ENCODE measurements at places on chromosomes 16 and 17.

- no peak for DNase-seq
These were observed 38.7 kb upstream of the RHBDL3 start for GRCh38 chr17:32226886-32227285.

- no peak for DNase-seq
These were observed 802 bp downstream of the SETD6 start for GRCh38 chr16:58515871-58516767.

DNA sequence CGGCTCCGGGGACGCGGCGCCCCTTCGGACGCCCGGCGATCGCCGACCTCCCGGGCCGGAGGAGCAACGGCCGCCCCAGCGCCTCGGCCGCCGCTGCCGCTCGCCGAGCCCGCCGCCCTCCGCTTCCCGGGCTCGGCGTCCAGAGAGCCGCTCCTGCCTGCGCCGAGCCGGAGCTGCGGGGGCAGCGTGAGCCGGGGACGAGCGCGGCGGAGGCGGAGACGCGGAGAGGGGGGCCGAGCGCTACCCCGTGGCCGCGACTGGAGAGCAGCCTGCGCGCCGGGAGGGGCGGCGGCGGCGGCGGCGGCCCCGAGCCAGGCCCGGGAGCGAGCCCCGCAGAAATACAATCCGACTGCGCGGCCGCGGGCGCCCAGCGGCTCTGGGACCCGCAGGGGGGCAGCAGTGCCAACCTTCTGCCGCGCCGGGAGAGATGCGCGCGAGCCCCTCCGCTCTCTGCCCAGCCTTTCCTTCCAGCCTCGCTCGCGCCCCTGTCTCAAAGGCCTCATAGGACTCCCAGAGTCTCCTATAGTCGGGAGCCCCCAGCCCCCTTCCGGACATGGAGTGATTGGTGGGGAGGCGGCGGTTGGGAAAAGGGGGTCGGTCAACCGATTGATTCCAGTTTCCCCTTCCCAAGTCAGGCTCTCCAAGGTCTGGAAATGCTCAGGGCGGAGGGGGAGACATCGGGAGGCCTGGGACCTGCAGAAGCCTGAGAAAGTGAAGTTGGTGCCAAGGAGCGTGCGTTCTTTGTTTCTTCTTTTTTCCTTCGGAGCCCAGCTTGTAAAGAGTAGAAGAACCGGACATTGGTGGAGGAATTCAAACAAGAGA, 1.0 kb upstream of the SDK2 start:
- DNase-seq = no peak

DNA sequence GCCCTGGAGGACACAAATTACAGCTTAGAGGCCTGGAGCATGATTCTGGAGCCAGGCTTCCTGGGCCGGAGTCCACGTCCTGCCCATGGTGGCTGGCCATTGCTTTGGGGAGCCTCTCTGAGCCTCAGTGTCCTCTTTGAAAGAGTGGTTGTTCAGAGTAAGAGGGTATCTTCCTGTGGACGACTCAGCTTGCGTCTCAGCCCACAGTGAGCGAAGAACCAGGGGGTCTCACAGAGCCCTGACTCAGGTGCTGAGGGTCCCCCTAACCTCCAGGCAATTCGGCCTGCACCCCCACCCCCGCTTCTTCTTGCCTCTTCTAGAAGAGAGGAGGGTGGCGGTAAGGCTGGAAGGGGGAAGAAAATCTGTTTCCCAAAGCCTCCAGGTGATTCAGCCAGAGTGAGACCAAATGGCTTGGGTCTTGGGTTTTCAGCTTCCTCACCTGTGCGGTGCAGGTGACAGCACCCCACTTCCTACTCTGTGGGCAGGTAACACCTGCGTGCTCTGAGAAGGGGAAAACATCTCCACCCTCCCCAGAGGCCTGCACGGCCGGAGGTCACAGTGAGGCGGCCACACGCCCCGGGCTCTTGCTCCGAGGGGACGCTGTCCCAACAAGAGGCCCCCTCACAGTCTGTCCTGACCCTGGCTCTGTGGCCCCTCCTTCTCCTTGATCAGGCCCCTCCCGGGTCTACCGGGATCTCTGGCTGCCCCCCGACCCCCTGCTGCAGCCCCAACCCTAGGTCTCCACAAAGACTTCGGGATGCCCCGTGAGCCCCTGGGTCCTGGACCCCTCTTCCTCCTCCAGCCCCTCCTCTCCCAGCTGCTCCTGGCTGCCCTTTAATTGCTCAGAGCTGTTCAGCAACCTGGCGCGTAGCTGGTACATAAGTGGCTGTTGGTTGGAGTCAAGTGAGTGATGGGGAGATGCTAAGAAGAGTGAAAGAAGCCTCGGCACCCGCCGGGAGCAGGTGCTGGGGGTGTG, 119.2 kb downstream of the METRNL start:
- DNase-seq = no peak

GRCh38 chr17:72121164-72122009, 567 bp downstream of the SOX9 start:
- DNase-seq = no peak

DNA sequence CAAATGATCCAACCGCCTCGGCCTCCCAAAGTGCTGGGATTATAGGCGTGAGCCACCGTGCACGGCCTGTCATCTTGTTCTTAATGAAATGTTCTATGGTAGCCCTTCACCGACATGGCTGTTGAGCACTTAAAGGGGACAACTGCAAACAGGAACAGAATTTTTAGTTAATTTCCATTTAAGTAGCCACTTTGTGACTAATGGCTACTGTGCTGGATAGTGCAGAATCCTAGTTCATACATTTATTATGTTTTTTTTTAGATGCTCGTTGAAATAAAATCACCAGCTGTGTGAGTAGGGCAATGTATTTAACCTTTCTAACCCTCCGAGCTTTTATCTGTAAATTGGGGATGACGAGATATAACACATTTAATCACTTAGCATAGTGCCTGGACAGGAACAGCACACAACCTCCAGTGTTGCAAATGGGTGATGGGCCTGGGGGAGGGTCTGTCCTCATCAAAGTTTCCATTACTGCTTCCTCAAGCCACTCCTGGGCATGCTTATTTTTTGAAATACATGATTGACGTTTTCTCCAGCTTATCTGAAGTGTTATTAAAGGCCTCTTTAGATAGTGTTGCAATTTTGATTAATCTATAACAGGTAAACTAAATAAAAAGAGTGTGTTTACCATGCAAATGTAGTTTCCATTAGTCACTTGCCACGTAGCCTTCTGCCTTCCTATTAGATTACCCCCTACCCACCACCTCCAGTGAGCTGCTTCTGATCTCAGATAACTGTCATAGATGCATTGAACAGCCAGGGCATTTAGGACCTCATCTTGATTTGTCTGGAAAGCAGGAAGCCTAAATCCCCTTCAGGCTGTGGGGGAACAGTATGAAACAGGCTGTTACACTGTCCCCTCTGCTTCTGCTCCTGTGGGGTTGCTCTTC, 42.5 kb upstream of the TANC2 start:
- DNase-seq = no peak

DNA sequence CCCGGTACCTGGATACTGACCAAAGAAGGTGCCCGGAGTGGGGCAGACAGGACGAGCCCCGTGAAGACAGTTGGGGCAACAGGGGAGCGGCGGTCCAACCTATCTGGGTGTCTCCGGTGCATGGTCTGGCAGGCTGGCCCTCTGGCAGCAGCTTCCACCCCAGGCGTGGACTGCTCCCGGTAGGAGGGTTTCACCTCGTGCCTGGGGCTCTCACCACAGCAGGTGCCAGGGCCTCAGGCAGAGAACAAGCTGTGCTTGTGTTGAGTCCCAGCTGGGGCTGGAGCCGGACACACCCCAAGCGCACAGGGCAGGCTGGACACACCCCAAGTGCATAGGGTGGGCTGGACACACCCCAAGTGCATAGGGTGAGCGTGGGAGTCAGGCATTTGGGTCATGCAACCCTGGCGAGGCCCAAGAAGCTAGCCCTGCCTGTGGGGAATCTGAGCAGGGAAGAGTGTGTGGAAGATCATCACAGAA, 1.5 kb upstream of the FBXL16 start:
- DNase-seq = no peak

GRCh38 chr16:57123974-57124674, 31.7 kb downstream of the CPNE2 start:
- no peak for DNase-seq

GRCh38 chr17:65270499-65271253, 133.5 kb downstream of the RGS9 start:
- DNase-seq = no peak

DNA sequence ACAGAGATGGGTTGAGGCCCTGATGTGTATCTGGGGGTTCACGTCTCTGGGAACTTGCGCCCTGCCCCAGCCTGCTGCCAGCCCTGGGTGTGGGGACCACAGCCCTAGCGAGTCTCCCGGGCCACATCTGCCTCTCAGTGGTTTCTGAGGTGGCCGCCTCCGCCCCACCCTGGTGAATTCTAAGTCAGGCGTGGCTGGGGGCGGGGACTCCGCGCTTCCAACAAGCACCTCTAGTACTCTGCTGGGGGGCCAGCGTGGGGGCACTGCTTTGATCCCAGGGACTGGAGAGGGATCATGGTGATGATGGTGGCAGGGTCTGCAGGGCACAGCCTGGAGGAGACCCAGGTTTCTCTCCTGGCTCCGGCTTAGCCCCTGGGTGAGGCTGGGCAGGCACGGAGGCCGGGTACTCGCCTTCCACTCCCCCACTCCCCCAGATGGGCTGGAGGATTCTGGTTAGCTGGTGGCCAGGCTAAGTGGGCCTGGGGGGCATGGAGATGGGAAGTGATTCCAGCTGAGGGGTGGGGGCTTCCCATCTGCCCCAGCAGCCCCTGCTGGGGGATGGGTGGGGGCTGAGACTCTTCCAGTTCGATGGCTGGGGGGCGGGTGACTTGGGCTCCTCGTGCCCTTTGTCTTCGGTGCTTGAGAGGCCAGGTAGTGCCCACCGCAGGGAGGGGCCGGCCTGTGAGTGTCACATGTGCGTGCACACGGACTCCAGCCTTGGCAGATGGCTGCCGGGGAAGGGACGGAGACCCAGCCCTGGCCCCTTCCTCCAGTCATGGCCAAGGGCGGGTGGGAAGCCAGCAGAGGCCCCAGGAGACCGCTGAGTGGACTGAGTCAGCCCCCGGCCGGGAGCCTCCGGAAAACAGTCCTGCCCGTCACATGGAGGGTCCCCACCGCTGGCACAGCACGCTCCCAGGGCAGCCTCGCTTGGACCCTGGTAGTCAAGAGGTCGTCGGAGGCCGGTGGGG, 3.9 kb downstream of the GLIS2 start:
- DNase-seq = no peak

- DNase-seq = no peak
These were observed 2.3 kb downstream of the SGSH start for GRCh38 chr17:80217703-80218362.

DNA sequence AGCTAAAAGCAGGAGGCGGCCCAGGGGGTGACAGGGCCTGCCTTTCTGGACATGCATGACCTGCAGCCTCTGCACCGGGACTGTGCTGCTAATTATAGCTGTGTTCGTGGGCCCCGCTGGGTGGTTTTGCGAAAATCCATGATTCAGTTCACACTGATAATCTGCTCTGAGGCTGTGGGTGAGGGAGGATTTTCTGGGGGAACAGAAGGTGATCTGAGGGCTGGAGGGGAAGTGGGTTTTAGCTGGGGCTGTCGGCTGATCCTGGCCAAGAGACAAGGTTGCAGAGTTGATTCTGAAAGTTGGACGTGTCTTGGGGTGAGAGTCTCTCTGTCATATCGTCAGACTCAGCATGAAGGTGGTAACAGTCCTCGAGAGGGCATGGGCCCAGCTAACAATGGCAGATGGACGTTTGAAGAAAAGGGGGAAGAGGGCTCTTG, 187.5 kb upstream of the ZNF469 start:
- no peak for DNase-seq

DNA sequence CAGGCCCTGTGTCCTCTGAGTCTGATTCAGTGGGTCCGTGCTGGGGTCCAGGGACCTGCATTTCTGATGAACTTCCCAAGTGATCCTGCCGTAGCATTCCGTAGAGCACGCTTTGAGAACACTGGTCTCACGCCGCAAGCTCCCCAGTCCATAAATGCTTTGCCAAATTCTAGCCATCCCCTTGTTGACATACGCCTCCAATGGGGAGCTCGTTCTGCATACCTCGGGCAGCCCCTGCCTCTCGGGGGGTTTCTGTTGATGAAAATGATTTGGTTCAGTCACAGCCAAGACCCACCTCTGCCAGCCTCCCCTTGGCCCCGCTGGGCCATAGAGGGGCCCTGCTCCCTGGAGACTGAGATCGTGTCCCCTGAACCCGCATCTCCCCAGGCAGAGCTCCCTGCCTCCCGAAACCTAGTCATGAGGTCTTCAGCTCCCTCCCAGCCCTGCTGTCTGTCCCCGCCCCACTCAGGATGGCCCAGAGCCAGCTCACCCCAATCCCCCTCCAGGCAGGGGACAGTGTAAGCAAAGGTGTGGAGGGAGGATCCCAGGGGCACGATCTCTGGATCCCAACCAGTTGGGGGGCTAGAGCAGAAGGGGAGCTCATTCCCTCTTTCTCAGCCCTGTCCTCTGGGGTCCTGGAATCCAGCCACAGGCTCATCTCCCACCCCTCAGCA, 16.2 kb upstream of the SPNS2 start:
- DNase-seq = no peak

DNA sequence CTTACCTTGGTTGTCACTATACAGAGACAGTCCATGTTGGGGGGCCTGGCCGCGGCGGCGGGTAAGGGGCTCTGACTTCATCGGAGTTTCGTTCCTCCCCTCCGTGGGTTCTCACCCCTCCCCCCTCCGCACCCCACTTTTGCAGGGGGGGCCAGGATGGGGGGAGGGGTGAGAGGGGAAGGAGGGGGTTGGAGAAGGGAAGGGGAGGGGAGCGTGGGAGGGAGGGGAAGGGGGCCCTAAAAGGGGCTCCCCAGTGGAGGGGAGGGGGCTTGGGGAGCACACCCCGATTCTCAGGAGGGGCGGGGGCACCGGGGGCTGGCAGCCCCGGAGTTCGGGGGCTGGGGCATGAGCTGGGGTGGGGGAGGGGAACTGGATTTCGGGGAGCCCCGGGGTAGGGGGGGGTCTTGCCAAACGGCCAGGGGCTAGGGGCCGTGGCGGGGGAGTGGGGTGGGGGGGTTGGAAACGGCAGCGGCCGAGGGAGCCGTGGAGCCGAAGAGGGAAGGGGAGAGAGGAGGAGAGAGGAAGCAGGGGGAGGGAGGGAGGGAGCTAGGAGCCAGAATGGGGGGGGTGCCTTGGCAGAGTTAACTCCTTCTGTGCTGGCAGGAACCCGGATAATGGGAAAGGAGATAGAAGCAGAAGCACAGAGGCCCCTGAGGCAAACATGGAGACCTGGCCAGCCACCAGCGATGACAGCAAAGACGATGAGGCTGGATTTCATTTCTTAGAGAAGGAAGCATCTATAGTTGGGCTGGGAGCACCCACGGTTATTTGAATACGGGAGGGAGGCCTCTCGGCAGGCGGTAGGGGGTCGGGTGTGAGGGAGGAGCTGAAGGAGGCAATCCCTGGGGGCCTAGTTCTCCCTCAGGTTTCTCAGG, 2.3 kb downstream of the DLG4 start:
- peak; percentile 66 for DNase-seq

All from brain microvascular endothelial cell (primary cell).